ENCODE measurements at places on chromosomes 12 and 14.
A peak's percentile ranks its signal among the peaks of the same experiment; 100 is the strongest.

- no peak for DNase-seq
These were observed 326.8 kb downstream of the CCDC91 start for GRCh38 chr12:28517101-28517500.

GRCh38 chr12:6792522-6793201 lies 3.3 kb downstream of the CD4 start:
- DNase-seq: no peak

- DNase-seq: no peak
These were observed 70.5 kb upstream of the TRIM9 start for GRCh38 chr14:51165415-51165814.

DNA sequence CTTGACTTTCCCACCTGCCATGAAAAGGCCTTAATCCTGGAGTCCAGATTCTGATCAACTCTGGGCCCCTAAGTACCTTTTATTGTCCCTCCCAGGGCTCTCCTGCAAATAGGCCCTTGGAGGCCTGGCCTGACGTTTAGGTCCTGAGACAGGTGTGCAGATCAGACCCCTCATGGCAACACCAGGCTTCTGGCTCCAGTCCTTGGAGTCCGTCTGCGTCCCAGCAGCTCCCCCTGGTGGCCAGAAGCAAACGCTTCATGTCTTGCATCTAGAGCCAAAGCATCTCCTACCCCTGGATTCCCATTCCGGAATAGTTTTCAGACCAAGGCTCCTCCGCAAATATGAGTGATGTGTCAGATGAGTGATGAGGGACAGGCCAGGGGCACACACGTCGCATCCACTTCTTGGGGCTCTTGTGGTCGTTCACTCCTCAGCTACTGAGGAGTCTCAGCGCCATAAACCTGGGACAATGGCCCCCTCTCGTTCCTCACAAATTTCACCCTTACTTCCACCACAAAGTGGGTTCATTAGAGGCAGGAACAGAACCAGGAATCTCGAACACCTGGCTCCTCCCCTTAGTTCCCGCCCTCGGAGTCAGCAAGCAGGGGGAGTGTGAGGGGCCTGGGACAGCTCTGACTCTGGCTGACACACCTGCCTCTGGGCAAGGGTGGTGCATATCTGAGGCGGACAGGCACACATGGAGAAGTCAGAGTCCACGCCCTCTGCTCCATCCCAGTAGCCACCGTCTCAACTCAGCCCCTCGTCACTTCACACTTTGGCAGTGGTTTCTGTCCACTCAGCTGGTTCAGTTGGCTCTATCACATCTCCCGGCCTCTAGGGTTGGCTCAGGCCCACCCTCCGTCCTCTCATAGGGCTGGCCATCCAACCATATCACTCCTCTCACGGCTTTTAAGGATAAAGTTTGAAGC lies 77.9 kb upstream of the PWP1 start:
- DNase-seq: peak; percentile 59

- no peak for DNase-seq
These were observed 2.0 kb downstream of the PRKAB1 start for GRCh38 chr12:119669744-119670472.

- no peak for DNase-seq
These were observed 30.0 kb downstream of the SLC39A9 start for GRCh38 chr14:69428289-69428998.

GRCh38 chr14:24508155-24508840 lies at the start of gene CMA1:
Gene CMA1, minus strand, starts transcription at chr14:24508265. Its CDS starts 30 bp downstream, at chr14:24508235.
- no peak for DNase-seq

- DNase-seq: no peak
These were observed 7.6 kb downstream of the EGLN3 start for GRCh38 chr14:33943096-33943883.

DNA sequence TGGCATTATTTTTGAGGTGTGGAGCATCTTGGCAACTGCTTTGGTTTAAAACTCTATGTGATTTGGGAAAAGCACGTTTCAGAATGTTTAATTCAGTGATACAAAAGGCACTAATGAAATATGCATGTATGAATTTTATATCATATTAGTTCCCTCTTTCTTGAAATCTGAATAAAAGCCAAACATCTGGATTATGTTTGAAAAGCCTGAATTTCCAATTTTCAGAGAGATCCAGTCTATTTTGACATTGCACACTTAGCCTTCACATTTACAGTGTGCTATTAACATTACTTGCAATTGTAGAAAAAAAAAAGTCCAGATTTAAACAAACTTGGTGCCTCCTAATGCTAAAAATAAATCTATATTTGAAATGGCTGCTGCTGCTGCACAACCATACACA lies 219.1 kb upstream of the NPAS3 start:
- no peak for DNase-seq

DNA sequence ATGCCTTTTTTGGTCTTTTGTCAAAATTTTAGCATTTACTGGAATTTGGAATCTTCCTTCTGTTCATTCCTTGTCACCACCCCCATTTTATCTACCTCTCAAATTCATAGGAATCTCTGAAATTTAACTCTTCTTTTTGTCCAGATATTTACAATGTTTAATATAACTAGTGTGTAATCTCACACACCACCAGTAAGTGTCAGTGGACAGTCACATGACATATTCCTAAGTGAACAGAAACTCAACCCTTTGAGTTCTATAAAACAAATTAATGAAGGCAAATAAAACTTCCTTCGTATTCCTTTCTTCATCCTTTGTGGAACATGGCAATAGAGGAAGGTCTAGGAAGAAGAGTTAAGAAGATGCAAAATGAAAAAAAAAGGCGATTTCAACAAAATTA lies 26.6 kb downstream of the ATF7 start:
- DNase-seq: no peak

GRCh38 chr12:94702696-94703095 lies 52.3 kb upstream of the TMCC3 start:
- no peak for DNase-seq

GRCh38 chr14:100747021-100747586 lies 20.4 kb downstream of the DLK1 start:
- DNase-seq: no peak

DNA sequence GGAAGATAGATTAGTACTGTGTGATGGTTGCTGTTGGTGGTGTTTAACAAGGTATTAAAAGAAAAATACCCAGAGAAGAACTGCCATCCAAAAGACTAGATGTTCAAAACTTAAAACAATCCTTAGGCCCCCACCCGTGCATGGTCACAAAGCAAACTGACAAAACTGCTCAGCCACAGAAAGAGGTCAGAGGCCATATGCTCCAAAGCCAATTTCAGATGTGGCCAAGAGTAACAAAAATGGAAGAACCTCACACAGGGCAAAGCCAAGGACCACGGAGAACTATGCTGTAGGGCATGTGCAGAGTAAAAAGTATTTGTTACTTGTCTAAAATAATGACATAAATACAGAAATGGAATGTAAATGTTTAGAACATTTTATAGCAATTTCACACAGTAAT lies 5.3 kb downstream of the TXNDC16 start:
- no peak for DNase-seq

DNA sequence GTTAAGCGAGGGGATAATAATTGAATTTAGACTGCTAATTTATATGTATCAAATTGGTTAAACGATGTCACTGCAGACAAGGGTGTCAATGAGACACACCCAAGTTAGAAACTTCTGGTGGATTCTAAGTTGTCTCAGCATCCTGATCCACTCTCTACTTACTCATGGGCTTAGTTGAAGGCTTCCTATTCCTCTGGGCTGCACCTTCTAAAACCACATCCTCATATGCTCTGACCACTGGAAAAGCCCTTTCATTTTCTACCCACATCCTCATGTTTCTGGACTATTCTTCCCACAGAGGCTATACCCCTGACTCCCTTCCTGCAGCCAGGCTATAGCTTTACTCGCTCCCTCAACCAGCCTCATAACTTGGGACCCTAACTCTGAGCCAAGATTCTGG lies 493.8 kb downstream of the VRK1 start:
- DNase-seq: no peak

- no peak for DNase-seq
These were observed 243.9 kb downstream of the DIO2 start for GRCh38 chr14:79967453-79967852.

DNA sequence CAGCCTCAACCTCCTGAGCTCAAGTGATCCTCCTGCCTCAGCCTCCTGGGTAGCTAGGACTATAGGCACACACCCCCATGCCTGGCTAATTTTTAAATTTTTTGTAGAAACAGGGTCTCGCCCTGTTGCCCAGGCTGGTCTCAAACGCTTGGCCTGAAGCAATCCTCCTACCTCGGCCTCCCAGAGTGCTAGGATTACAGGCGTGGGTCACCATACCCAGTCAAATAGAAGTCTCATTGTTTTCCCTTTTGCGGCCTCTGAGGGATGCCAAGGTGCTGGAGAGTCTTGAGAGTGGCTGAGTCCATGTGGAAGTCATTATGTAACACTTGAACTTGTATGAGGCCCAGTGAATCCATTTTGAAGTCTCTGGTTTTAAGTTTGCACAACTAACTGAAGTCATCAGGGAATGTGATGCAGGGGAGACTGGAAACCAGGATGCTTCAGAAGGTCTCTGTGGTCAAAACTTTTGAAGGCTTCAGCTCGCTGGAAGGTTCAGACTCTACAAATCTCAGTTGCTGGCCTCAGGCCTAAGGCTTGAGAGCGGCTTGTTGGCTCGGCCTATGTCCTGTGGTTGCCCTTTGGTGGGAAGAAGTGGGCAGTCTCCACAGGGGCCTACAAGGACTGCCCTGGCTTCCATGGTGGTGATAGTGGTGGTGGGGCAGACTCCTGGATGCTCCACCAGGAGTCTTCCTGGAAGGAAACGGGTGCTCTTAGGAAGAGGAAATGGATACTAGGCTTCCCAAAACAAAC lies 29.2 kb downstream of the GALNT16 start:
- no peak for DNase-seq

- no peak for DNase-seq
These were observed 40.3 kb upstream of the SMOC1 start for GRCh38 chr14:69838881-69839416.

DNA sequence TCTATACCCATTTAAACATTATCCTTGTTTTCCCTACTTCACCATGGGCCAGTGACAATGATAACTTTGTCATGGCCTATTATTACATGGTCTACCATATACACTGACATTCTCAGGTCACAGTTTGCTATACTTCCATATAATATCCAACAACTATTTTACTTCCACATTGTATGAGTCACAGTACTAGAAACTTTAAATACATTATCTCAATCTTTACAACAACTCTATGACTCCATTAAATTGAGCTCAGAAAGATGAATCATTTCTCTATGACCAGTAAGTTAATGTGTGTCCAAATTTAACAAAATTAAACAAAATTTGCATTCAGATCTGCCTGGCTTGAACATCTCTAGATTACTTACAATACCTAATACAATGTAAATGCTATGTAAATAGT lies 93.9 kb downstream of the PLEKHG7 start:
- DNase-seq: no peak

GRCh38 chr12:94193168-94193567 lies 44.8 kb downstream of the PLXNC1 start:
- DNase-seq: no peak

All from stimulated activated CD8-positive, alpha-beta memory T cell treated with anti-CD3 and anti-CD28 coated beads, Interleukin-7, amount 100 ng/mL, for 1 hour (primary cell).